NCI-H1930 (cell line): ENCODE measurements at places on chromosomes 5 and 9.

DNA sequence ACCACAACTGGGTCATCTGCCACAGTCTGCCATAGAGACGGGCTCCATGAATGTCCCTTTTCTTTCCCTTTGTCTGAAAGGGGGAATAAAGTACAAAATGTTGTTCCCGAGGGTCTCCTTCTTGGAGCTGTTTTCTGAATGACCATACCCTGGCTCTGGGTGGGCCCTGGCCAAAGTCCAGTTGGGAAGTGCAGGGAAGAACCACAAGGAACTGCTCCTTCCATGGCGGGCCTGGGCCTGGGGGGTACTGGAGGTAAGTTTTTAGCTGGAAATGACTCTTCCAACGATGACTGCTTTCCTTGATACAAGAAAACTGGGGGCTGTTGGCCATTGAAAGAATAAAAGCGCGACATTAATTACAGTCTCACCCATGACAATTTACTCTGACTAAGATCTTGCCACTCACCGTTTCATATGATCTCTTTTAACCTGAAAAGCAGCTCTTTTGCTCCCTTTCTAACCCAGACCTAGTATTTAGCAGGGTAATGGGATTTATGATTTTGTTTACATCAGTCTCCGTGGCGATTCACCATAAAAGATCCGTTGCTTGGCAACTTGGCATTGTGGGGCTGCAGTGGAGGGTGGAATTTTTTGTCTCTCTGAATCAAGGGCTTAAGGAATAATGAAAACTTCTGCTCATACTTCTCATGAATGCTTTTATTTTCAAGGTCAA, 89.2 kb upstream of the PTCH1 start:
- DNase-seq, result no peak

DNA sequence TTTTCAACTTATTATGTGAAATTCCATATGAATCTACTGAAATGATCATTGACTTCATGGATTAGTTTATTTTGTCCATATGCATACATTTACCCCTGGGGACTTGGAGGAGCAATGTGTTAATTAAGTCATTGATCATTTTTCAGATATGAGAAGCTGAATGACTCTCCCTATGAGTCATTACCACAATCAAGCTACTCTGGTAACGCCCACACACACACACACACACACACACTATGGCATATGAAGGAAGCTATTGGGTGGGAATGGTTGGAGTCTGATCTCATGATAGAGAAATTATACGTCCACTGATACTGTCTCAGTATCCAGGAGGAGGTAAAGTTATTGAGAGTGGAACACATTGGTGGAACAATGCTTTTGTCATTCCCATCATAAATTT, 528.9 kb downstream of the AGTPBP1 start:
- no peak for DNase-seq

DNA sequence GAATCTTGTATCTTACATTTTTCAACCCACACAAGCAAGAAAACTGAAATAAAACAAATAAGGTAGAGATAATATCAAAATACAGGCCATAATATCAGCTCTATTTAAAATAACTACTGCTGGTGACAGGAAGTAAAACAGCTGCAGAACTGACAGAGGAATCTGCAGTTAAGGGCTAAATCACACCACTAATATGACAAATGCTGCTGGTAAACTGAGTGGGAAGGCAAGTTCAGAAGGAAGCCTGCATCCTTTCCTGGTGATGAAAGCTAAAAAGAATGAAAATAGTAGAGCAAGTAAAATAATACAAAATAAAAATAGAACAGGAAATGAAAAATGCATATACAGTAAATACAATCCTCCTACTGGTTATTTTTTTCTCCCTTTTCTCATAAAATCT, 1293.7 kb upstream of the C9orf72 start:
- no peak for DNase-seq

GRCh38 chr9:35432076-35432475, 57.8 kb upstream of the RUSC2 start:
- DNase-seq, result no peak

DNA sequence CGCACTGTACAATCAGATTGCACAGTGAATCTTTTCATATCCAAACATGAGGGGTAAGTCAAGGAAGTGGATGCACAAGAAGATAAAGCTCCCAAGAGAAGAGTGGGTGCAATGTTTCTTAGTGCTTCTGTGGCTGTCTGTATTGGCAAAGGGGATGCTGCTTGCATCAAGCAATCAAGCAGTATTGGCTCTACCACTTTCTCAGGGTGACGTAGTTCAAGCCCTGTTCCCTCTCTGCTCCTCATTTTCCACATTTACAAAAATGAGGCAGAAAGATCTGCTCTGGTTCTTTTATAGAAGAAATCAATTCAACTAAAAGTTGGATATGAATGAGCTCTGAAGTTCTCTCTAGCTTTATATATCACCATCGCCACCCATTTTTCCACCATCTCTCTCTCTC, 2.3 kb downstream of the TNFSF8 start:
- no peak for DNase-seq

DNA sequence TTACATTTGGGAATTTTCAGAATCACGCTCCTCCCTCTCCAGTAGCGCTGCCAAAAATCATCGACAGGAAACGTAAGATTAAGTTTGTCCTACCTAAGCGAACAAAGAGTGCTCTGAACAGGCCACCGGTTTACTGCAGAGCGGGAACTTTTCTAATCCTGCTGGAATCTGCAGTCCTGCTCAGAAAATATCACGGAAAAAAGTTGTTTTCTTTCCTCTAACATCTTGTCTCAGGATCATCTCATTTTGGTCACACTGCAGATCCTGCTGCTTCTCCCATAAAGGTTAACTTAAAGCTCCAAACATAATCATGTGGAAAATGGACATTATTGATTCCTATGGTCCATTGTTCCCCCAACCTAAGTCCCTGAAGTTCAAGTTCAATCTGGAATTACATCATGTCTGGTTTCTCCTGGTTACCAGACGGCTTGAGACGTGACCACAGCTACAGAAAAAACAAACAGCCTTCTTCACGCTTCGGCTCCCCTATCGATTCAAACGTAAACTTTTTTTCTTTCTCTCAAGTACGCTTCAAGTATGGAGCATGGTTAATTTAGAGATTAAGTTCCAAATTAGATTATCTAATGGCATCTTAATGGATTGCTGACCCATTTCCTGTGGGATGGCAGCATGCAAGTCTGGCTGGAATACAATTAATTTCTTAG, 217.6 kb downstream of the NFIB start:
- no peak for DNase-seq

GRCh38 chr5:126004636-126005035, 418.6 kb upstream of the GRAMD2B start:
- DNase-seq, result no peak

- no peak for DNase-seq
These were observed 61.3 kb upstream of the RNF38 start for GRCh38 chr9:36461323-36461722.

GRCh38 chr5:2068531-2068930, 185.8 kb upstream of the IRX4 start:
- no peak for DNase-seq

- no peak for DNase-seq
These were observed 1625.5 kb upstream of the CDH6 start for GRCh38 chr5:29568028-29568427.

- no peak for DNase-seq
These were observed 1481.5 kb downstream of the EFNA5 start for GRCh38 chr5:106189121-106189809.

DNA sequence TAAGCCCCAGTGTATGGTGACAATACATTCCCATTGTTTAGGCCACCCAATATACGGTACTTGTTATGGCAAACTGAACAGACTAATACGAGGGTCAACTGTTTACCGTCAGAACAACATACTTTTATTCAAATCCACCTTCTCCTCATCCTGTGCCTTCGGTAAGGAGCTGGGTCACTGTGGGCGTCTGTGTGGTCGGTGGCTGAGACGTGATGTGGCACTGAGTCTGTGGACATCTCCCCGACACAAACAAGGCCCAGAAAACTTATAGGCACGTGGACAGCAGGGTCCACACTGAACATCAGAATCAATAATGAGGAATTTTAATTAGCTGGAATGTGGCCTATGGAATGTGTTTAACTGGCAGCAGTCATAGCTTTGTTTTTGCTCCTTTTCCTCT, 154.3 kb upstream of the IRX2 start:
- no peak for DNase-seq

- DNase-seq, result no peak
These were observed 212.8 kb upstream of the CHD1 start for GRCh38 chr5:99141534-99142128.

DNA sequence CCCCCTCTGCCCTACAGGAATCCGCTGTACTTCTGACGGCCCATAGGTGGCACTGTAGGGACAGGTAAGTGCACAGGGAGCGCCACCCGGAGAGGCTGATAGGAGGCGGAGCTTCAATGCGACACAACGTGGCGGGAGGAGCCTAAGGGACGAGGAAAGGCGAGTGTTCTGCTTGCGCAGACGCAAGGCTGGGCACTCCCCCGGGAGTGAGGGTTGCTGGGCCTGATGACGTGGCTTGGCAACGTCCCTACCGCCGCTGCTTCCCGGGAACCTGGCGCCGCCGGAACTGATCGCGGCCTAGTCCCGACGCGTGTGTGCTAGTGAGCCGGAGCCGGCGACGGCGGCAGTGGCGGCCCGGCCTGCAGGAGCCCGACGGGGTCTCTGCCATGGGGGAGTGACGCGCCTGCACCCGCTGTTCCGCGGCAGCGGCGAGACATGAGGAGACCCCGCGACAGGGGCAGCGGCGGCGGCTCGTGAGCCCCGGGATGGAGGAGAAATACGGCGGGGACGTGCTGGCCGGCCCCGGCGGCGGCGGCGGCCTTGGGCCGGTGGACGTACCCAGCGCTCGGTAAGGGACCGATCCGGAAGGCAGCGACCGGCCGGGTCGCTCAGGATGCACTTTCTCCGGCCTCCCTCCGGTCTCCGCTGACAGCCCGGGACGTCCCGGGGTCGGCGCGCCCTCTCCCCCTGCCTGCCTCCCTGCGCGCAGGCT, at the start of gene SLC30A5:
TSS of gene SLC30A5 (plus strand) at position 244 of the 712 bp plus-strand sequence. CDS start at position 486, 242 bp downstream.
- peak; percentile 96 for DNase-seq

DNA sequence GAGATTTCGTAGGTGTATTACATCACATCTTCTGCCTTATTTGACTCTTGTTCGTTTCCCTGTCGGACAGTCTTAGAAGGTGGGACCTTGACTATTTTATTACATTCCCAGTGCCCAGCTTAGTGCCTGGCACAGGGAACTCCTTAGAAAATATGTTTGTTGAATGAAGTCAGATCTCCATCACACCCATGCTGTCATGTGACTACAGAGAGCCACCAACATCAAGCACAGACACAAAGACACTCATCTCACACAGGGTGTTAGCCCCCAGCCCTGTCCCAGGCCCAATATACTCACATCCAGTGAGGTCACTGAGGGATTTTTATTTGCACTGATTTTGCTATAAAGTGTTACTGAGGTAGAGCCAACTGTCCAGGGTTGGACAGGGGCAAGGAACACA, 692 bp upstream of the SRA1 start:
- no peak for DNase-seq

GRCh38 chr5:136420168-136420898, 55.0 kb upstream of the TRPC7 start:
- no peak for DNase-seq

- no peak for DNase-seq
These were observed 41.0 kb upstream of the SHC3 start for GRCh38 chr9:89219637-89220036.

GRCh38 chr5:73129143-73129542, 8.8 kb downstream of the TMEM171 start:
- DNase-seq, result no peak

DNA sequence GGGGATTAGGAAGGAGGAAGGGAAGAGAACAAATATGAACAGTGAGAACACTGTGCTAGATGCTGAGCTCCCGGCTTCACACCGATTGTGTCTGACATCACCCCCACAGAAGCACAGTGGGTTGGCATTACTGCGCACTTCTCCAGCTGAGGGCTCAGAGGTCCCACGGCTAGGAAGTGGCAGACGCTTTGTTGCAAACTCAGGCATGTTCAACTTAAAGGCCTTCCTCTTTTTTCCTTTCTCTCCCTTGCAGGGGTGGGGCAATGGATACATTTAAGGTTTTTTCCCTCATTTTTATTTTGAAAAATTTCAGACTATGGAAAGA, 15.5 kb upstream of the SHB start:
- no peak for DNase-seq

GRCh38 chr5:180202939-180203573, 6.0 kb downstream of the RASGEF1C start:
- DNase-seq, result no peak

DNA sequence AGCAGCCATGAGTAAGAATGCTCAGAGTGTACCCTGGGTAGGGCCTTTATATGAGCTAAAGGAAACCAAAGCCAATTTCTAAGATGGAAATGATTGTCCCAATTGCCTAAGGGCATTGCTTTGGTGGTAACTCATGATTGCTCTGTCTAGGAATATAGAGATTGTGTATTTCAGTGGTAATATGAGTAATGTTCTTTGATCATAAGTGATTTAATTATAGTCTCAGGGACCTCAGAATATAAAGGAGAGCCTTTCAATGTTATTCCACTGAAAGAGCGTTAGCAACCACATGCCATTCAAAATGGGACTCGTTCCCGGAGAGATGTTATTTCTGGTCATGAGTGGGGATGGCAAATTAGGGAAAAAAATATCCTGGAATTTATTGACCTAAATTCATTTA, 340.5 kb downstream of the ARHGEF28 start:
- DNase-seq, result no peak

- DNase-seq, result no peak
These were observed 47.2 kb upstream of the RPL26L1 start for GRCh38 chr5:172911976-172912375.

GRCh38 chr9:24721621-24722020, 175.9 kb upstream of the IZUMO3 start:
- no peak for DNase-seq

DNA sequence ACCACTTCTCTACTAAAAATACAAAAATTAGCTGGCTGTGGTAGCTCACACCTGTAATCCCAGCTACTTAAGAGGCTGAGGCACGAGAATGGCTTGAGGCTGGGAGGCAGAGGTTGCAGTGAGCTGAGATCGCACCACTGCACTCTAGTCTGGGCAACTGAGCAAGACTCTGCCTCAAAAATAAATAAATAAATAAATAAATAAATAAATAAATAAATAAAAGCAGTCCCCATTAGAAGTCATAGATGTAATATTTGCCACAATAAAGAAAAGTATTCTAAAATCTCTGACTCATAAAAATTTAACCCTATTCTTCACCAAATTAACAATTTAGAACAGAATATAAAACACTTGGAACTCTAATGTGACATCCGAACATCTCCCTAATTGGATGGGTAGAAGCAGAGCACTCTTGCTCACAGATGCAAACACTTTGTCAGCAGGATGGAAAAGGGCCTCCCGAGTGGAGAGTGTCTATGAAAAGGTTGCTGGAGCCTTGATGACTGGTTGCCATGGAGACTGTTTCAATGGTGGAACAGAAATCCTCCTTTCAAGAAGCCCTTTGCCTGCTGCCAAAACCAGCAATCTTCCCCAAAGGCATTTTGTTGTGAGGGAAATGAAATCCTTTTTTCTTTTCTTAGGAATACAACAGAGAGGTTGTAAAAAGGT, 38.9 kb upstream of the TRAF1 start:
- peak; percentile 44 for DNase-seq

- no peak for DNase-seq
These were observed 97.4 kb downstream of the HINT1 start for GRCh38 chr5:131067636-131068035.

- DNase-seq, result no peak
These were observed 27.5 kb downstream of the GOLGA1 start for GRCh38 chr9:124913378-124913777.
